Activated CD4-positive, alpha-beta T cell treated with anti-CD3 and anti-CD28 coated beads, Interleukin-2, amount 10 ng/mL, durations not matched to agents 24 days and 14 days (primary cell): ENCODE measurements at places on chromosomes 4 and X.

DNA sequence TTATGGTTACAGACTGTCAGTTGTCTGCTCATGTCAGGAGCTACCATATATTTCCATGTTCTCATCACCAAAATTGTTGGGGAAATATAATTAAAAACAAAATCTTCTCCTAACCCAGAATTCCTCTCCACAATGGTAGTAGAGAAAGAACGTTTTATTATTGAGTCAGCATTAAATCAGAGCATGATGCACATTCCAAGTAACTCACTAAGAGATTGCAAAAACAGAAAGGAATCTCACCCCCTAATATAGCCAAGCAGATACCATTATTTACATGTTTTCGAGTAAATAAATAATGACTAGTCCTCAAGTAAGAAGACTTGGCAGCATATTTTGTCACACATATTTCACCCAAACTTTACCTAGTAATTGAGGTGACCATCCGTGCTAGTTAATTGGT is 36.2 kb upstream of the ARHGEF6 start:
- DNase-seq: no peak

DNA sequence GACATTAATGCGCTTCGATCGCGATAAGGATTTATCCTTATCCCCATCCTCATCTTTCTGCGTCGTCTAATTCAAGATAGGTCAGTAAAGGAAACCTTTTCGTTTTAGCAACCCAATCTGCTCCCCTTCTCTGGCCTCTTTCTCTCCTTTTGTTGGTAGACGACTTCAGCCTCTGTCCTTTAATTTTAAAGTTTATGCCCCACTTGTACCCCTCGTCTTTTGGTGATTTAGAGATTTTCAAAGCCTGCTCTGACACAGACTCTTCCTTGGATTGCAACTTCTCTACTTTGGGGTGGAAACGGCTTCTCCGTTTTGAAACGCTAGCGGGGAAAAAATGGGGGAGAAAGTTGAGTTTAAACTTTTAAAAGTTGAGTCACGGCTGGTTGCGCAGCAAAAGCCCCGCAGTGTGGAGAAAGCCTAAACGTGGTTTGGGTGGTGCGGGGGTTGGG is 528 bp upstream of the FGF2 start:
- no peak for DNase-seq

DNA sequence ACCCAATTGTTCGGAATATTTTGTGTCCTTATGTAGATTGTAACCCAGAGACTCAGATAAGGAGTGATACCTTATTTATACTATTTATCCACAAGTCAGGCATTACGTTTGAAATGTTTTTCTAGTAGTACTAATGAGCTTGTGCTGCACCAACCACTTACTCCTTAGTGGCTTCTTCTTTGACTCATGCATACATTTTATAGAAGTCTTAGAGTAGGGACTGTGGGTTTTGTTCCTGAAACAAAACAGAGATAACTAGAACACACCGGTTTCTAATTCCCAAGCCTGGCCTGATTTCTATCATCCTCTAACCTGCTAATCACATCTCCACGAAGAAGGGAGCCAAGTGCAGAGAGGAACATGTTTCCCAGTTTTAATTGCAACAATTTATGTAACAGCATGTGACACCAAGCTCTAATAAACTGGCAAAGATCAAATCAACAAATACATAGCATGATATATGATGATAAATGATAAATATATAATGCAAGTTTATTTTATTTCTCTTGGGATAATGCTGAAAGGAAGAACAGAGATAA is 32.3 kb downstream of the MGARP start:
- no peak for DNase-seq

- DNase-seq: no peak
These were observed 25.8 kb downstream of the ZNF630 start for GRCh38 chrX:48045410-48046311.

DNA sequence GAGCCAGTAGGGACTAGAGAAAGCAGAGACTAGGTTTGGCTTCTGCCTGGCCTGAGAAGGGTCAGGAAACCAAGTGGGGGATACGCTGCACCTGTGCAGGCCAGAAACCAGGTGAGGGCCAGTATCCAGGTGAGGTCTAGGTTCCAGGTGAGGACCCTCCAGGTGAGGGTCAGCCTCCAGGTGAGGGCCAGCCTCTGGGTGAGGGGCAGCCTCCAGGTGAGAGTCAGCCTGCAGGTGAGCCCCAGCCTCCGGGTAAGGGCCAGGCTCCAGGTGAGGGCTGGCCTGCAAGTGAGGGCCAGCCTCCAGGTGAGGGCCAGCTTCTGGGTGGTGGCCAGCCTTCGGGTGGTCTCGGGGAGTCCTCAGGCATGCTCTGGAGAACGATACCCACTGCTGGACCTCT is 238.8 kb downstream of the USP46 start:
- no peak for DNase-seq

GRCh38 chrX:39753293-39753996 is 344.3 kb downstream of the BCOR start:
- DNase-seq: no peak

DNA sequence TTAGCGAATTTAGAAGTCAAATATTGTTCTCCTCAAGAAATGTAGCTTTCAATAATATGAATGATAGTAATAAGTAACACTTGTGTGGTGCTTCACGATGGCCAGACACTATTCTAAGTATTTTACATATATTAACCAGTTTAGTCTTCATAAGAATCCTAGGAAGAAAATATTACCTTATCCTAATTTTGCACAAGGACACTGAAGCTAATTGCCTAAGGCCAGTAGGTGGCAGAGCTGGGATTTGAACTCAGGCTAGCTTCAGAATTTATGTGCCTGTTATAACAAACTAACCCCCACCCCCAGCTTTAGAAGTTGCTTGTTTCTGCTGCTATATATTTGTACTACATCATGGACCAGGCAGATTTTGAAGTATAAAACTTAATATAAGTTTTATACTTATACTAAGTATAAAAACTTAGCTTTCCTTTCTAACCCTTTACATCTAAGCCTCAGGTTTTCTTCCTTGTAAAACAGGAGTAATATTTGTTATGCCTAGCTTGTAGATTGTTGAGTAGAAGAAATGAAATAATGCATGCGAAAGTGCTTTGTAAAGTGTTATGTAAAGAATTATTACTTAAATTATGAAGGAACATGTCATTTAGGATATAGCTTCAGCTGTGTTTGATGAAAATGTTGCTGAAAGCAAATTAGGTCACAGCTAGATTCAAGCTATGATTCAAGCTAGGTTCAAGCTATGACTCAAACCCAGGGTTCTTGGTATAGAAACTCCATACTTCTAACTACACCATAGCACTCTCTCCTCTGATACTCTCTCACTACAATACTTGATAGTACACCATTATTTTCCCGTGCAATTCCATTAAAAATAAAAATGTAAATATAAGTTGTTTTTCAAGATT is 4.2 kb upstream of the CDS1 start:
- peak; percentile 61 for DNase-seq

- DNase-seq: no peak
These were observed 48.4 kb downstream of the RWDD4 start for GRCh38 chr4:183610613-183611012.
